ENCODE measurements at places on chromosomes 1 and 21.
A peak's percentile ranks its signal among the peaks of the same experiment; 100 is the strongest.

GRCh38 chr1:160711602-160712311 lies at the start of gene CD48:
Gene CD48, minus strand, starts transcription at chr1:160711822. Its CDS starts 59 bp downstream, at chr1:160711763.
- DNase-seq: no peak

GRCh38 chr1:178724728-178725465 lies at the start of gene RALGPS2:
Gene RALGPS2, plus strand, starts transcription at chr1:178725244. Its CDS starts 51,521 bp downstream, at chr1:178776765.
- DNase-seq: no peak

- DNase-seq: no peak
Observed at GRCh38 chr1:27391511-27392095, 819 bp upstream of the GPR3 start.

GRCh38 chr1:20058531-20058930 lies 11.5 kb upstream of the PLA2G5 start:
- DNase-seq: no peak

DNA sequence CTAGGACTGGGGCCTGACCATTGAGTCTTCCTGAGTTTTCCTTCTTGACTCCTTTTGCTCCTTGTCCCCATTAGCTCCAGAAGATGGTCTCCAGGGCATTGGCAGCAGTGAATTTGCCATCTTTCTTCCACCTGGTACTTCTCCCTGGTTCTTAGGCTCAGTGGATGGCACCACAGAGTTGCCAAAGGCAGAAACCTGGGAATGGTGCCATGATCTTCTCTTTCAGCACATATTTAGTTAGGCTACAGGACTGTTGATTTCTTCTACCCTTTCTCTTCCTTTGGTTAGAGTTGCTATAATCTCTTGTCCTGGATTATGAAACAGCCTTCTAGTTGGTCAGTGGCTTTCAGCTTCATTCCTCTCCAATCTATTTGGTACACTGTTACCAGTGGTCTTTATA lies 6.2 kb downstream of the ZBTB40 start:
- DNase-seq: no peak

DNA sequence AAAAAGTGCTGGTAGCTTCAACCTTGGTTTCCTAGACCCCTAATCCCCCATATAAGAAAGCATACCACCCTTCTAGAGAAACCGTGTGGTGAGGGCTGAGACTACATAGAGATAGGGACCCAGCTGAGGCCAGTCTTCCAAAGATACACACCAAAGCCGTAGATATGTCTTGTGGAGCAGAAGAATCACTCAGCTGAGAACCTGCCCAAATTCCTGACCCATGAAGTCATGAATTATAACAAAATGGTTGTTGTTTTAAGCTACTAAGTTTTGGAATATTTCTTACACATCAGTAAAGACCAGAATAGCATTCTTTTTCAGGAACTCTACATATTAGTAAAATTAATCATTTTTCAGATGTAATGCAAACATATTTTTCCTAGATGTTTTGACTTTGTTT lies 3.3 kb upstream of the SNRPE start:
- no peak for DNase-seq

DNA sequence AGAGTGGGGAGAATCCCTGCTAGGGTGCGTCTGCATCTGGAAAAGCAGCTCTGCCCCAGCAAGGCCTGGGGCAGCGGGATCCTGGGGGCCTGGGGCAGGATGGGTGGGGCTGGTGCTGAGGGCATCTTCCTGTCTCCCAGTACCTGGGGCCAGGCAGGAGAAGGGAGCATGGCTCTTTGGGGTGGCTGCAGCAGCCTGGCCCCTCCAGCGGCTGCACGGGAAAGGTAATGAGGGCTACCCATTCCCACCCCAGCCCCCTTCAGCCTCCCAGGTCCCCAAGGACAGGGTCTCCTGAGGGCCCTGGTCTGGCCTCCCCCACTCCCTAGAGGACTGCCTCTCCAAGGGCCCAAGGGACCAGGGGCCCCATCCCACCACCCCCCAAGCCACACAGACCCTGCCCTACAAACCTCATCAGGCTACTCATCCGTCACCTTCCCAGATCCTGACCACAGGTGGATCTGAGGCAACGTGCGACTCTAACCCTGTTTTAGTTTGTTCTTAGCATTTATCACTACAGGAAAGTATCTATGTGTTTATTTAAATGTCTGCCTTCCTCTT lies 910 bp upstream of the ANKRD65 start:
- no peak for DNase-seq

DNA sequence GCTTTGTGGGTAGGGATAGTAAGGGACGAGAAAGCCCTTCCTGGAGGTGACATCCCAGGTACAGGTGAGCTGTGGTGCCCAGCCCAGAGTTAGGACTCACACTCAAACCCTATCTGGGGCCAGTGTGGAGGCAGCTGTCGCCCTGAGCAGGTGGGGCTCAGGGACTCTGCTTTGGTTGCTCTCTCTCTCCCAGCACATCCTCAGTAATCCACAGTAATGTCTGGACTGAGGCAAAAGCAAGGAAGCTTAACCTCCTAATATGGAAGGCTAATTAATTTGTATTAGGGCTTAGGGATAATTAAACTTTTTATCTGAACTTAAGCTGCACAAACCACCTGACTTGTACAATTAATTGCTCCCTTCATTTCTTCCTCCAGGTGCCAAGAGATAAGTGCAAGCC lies 38.2 kb downstream of the DDX20 start:
- DNase-seq: no peak

- no peak for DNase-seq
Observed at GRCh38 chr1:241934866-241935265, 22.7 kb upstream of the BECN2 start.

- DNase-seq: no peak
Observed at GRCh38 chr1:66752000-66752592, at the start of gene DYNLT5. Gene DYNLT5, plus strand, starts transcription at chr1:66752459. Its CDS starts 2,200 bp downstream, at chr1:66754659.

DNA sequence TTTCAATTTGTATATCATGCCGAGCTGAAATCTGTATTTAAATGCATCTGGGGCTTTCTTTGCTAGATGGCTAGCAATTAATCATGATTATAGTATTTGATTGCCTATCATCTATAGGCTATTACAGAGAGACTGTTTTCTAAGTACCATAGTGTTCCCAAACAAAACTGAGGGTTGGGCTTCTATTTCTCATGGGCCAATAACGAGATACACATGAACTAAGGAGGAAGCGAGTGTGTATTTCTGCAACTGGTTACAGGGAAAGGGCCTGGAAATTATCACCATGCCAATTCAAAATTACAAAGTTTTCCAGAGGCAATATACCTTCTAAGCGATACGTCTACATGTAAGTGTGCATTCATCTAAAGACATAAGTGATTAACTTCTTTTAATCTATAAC lies 744.5 kb upstream of the BRINP3 start:
- peak; percentile 4 for DNase-seq

DNA sequence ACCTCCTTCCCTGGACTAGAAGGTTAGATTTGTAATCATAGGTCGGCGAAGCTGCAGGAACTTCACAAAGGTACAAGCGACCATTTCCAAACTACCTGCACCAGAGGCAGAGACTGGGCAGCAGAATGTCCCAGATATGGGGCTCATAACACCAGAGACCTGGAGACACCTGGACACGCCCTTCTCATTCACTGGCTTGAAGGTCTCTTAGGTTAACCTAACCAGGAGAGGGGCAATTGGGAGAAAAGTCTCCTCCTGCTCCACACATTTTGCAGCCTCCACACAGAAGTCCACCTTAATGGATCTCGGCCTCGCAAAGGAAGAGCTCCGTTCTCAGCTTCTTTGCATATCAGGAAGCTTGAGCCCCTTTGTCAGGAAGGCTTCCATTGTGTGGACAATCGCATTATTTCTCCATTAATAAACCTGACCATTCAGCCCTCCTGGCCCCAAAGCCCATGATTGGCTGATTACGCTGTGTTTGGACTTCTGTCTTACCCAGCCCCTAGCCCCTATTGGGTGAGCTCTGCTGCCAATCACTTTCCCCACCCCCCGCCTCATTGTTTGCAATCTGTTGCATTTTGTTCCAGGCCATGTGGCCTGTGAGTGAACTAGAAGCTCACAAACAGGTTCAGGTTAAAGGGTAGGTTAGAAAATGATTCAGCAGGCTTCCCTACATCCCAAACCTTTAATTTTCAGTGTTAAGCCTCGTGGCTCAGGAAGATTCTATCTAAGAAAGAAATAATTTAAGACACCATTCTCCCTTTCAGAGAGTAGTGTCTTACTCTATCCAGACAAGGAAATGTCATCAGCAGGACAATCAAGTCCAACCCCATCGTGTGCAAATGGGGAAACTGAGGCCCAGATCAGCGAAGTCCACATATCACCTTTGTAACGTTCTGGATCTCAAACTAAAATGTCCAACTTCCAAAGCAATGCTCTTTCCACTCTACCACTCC lies 2.8 kb downstream of the MYCL start:
- DNase-seq: no peak

- DNase-seq: no peak
Observed at GRCh38 chr1:35600593-35600992, 27.5 kb downstream of the TFAP2E start.

DNA sequence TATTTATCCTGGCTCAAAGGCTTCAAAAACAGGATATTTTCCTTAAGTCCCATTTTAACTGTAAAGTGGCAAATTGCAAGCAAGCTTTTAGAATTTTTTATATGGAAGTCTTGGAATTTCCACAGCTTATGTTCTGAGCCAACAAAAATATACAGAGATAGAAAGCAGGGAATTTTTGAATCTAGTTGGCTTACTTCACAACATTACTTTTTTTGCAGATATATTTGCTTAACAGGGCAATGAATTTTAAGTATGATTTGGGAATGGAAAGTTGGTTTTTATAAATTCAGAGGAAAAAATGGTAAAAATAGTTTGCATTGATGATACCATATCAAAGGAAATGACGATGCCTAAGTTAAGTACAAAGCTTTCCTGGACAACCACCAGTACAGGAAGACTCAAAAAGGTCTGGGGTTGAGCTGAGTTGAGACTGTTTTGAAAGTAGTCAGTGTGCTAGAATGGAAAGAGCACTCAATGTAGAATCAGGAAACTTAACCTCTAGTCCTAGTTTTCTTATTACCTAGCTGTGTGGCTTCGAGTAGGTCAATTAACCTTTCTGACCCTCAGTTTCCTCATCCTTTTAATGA lies 11.0 kb upstream of the VCAM1 start:
- no peak for DNase-seq

- no peak for DNase-seq
Observed at GRCh38 chr1:30657131-30658013, 66.0 kb downstream of the MATN1 start.

GRCh38 chr1:33234131-33234530 lies 22.2 kb upstream of the ZNF362 start:
- no peak for DNase-seq

GRCh38 chr1:60129911-60130310 lies 56.3 kb upstream of the C1orf87 start:
- DNase-seq: no peak

DNA sequence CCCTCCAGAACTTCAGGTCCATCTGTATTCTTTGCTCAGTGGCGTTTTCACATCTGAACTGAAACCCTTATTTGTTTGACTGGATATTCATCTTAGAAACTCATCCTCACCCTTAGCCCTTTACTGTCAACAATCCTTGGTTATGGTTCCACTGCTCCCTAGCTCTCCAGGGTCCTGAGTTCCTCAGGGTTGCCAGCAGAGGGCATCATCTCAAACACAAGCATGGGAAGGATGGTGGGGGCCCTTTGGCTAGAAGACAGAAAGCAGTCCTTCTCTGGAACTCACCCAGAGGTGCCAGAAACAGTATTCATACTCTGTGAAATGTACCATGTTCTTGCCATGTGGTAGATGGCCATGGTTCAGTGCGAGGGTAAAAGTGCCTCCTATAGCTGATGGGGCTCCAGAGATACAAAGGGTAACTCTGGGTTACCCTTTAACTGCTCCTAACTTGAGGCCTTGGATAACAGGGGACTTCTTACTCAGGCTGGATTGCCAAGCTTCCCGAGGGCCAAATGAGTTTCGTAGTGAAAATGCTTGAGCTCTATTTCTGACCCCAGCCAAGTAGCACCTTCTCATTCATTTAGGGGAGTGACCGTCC lies 11.3 kb downstream of the NCSTN start:
- no peak for DNase-seq

DNA sequence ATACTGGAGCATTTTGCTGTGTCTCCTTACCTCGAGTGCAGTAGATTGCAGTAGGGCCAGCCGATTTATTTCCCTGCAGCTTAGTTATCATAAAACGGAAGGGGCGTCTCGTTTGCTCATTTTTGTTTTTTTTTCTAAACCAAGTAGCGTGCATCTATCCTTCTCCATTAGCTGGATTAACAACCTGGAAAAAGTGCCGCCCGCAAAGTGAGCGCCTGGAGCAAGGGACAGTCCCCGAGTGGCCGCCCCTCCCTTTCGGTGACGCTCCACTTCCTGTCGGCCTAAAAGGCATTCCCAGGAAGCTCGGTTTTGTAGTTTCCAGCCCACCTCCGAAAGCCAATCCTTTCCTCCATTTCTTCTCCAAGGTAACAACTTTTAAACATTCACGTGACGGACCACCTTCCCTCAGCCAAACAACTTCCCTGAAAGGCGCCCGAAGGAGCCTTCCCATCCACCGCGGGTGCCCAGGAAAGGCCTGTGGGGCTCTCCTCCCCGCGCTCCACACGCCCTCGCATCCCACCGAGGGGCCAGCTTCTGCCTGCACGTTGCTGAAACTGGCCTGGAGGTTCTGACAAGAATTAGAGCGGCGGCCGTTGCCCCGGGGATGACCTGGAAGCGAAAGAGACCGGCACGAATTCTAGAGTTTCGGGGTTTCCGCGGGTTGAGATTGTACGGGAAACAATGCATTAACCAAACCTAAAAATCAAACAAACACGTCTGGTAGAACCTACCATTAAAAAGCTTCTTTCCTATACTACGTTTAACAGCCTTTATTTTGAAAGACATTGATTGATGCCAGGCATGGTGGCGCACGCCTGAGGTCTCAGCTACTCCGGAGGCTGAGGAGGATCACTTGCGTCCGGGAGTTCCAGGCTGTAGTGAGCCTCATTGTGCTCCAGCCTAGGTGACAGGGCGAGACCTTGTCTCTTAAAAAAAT lies at the start of gene EXTL2:
EXTL2 (minus strand) TSS at position 240 of the 937 bp plus-strand sequence. CDS start 6,085 bp downstream, outside the sequence.
- DNase-seq: peak; percentile 72

DNA sequence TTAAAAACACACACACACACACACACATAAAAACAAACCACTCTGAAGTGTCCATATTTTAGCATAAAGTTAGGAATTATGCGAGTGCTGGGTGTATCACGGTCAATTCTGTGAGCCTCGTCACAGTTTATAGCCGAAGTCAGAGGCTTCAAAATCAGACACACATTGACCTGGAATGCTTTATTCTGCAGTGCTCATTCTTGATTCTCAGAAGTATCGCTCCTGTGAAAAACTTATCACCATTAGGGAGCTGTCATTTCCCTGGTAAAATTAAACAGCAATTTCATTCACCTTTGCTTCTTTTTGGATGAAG lies 8.7 kb upstream of the IRF2BP2 start:
- DNase-seq: no peak

GRCh38 chr1:155698382-155699038 lies 9.6 kb downstream of the DAP3 start:
- DNase-seq: no peak

DNA sequence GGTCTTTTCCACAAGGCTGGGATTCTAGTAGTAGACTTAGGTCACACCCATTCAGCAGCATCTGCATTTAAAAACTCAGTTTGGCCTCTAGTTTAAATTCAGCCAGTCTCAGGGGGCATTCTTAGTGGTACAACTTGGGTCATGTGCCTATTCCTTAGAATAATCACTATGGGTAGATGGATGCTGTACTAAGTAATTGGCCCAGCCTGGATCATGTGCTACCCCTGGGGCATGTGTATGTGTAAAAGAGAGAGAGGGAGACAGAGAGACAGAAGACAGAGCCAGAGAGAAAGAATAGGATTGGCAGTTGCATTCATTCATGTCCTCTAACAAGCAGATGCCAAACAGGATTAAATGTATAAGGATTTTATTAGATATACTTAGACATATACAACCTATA lies 13.6 kb upstream of the SYT14 start:
- DNase-seq: no peak
